B cell (primary cell): ENCODE measurements at places on chromosomes 5 and 9.
A peak's percentile ranks its signal among the peaks of the same experiment; 100 is the strongest.

- H3K27me3 ChIP-seq = peaks cover 36% of the 10 kb centered on the region
- no peaks in the 10 kb centered on the region for H3K36me3 ChIP-seq
- H3K27ac ChIP-seq = no peak overlapping the region
- no peak overlapping the region for H3K4me3 ChIP-seq
- no peak for DNase-seq
Observed at GRCh38 chr9:121696930-121697329, 45.5 kb downstream of the DAB2IP start.

DNA sequence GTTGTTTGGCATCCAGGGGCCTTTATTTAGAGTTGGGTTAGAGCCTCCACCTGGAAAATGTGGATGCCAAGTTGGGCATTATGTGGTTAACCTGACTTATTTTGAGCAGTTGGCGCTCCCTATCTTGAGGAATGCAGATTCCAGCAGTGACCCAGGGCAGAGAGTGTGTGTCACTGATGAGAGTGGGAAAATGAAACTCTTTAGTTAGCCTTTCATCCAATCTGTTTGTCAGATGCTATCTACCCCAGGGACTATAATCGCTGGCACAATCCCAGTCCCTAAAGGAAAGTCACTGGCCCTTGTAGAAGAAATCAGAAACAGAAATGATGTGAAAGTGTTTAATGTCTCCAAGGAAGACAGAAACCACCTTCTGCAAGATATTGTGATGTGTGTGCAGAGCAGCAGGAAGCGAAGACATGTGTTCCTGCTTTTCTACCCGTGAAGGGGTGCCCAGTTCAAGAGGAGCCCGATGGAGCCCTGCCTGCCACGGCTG is 10.2 kb upstream of the STING1 start:
- no peak overlapping the region for H3K27ac ChIP-seq
- peaks cover 6% of the 10 kb centered on the region for H3K4me1 ChIP-seq
- H3K36me3 ChIP-seq = no peaks in the 10 kb centered on the region
- H3K4me3 ChIP-seq = no peak overlapping the region

- no peak for DNase-seq
- no peaks in the 10 kb centered on the region for H3K4me1 ChIP-seq
- H3K27me3 ChIP-seq = no peaks in the 10 kb centered on the region
- no peak overlapping the region for H3K27ac ChIP-seq
Observed at GRCh38 chr5:90615355-90615754, 56.8 kb downstream of the ADGRV1 start.

GRCh38 chr5:66039296-66039695 is 104.8 kb upstream of the SREK1 start:
- H3K4me1 ChIP-seq = no peaks in the 10 kb centered on the region
- H3K27me3 ChIP-seq = no peaks in the 10 kb centered on the region
- H3K27ac ChIP-seq = no peak overlapping the region
- no peak for DNase-seq

- no peaks in the 10 kb centered on the region for H3K27me3 ChIP-seq
- no peak overlapping the region for H3K27ac ChIP-seq
- no peaks in the 10 kb centered on the region for H3K4me1 ChIP-seq
- H3K4me3 ChIP-seq = no peak overlapping the region
- H3K36me3 ChIP-seq = no peaks in the 10 kb centered on the region
- no peak for DNase-seq
Observed at GRCh38 chr5:125323613-125324012, 577.2 kb upstream of the ZNF608 start.

GRCh38 chr5:93054424-93055163 is 526.4 kb downstream of the NR2F1-AS1 start:
- H3K36me3 ChIP-seq = no peaks in the 10 kb centered on the region
- H3K4me3 ChIP-seq = no peak overlapping the region
- DNase-seq = no peak

- H3K27me3 ChIP-seq = no peaks in the 10 kb centered on the region
- H3K4me3 ChIP-seq = no peak overlapping the region
- H3K4me1 ChIP-seq = no peaks in the 10 kb centered on the region
- no peak overlapping the region for H3K27ac ChIP-seq
Observed at GRCh38 chr5:131495536-131496399, 139.3 kb downstream of the RAPGEF6 start.

GRCh38 chr5:33068786-33069185 is 357.7 kb downstream of the NPR3 start:
- DNase-seq = no peak
- H3K27me3 ChIP-seq = no peaks in the 10 kb centered on the region
- H3K4me1 ChIP-seq = no peaks in the 10 kb centered on the region
- H3K4me3 ChIP-seq = no peak overlapping the region
- H3K36me3 ChIP-seq = no peaks in the 10 kb centered on the region

- no peaks in the 10 kb centered on the region for H3K36me3 ChIP-seq
- H3K4me3 ChIP-seq = no peak overlapping the region
- no peak overlapping the region for H3K27ac ChIP-seq
- no peaks in the 10 kb centered on the region for H3K27me3 ChIP-seq
- no peak for DNase-seq
Observed at GRCh38 chr5:113273948-113274347, 160.8 kb downstream of the TSSK1B start.

DNA sequence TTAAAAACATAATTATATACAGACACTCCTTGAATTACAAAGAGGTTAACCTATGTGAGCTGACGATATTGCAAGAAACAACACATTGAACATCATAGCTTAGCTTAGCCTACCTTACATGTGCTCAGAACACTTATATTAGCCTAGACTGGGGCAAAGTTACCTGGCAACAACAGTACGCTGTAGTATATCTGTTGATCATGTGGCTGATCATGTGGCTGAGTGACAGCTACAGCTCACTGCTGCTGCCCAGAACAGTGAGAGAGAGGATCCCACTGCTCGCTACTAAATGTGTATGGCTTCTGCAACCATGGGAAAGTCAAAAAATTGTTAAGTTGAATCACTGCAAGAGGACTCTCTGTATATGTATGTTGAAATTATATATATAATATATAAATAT is 169.9 kb downstream of the CDH9 start:
- H3K27ac ChIP-seq = no peak overlapping the region
- H3K4me3 ChIP-seq = no peak overlapping the region
- DNase-seq = no peak
- H3K4me1 ChIP-seq = no peaks in the 10 kb centered on the region
- H3K36me3 ChIP-seq = no peaks in the 10 kb centered on the region
- no peaks in the 10 kb centered on the region for H3K27me3 ChIP-seq

DNA sequence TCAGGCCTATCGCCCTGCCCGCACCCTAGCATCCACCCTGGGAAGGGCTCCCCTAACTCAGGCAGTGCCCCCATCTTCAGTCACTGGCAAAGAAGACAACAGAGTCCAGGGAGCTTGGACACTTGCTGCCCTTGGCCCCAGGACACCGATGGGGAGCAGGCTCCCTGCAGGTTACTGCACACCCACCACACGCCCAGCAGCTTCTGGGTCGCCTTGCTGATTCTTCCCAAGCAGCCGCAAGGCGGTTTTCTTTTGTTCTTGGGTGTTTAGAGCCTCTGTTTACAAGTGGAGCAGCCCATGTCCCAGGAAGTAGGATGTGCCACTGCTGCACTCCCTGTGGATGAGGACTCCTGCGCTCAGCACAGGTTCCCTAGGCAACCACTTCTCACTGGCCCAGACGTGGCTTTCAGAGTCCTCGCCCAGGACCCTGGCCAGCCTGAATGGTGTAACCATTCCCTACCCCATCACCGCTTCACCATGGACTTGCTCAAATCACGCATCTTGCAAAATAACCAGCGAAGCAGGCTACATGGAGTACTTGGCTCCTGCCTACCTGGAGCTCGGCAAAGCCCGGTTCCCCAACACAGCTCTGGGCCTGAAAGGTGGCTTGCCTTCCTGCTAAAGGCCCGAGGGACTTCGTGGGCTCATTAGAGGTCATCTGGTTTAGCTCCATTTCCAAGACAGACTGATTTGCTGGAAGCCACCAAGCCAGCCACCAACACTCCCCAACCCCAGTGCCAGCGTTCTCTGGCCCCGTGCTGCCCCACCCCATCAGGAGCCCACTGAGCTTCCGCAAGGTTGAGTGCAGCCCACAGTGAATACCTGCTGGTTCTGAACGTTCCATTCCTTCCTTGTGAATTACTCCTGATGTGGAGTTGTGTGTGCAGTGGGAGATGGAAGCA is 60.0 kb downstream of the PSMB7 start:
- H3K27me3 ChIP-seq = no peaks in the 10 kb centered on the region
- peaks cover 80% of the 10 kb centered on the region for H3K36me3 ChIP-seq
- no peak for DNase-seq
- no peak overlapping the region for H3K4me3 ChIP-seq

DNA sequence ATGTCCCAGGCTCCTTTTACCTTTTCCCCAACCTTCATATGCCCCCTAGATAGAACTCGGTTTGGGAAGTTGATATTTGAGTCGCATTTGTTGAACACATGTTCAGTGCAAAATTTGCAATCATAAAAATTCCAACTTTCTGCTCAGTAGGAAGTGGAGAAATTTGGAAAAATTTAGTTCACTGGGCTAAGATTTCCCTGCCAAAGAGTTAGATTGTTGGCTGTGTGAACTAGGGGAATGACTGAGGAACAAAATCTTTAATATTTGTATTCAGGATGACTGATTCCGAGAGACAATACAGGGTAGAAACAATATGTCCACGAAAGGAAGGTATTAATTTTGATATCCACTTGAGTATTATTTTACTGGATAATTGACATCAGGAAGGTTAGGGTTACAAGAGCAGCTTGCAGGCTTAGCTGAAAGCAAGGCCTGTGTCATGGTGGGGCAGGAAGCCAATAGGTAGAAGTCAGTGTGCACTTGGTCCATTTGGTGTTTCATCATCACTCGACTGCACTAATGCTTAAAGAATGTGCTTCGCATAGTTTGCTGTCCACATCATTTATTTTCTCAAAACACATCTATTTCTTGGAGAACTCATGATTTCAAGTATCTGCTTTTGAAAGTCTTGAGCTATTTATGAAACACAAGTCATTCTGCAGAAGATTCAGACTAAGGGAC is 59.4 kb upstream of the GNA14 start:
- DNase-seq = no peak
- H3K4me1 ChIP-seq = peaks cover 14% of the 10 kb centered on the region
- no peak overlapping the region for H3K27ac ChIP-seq
- no peak overlapping the region for H3K4me3 ChIP-seq
- H3K27me3 ChIP-seq = no peaks in the 10 kb centered on the region
- H3K36me3 ChIP-seq = no peaks in the 10 kb centered on the region

DNA sequence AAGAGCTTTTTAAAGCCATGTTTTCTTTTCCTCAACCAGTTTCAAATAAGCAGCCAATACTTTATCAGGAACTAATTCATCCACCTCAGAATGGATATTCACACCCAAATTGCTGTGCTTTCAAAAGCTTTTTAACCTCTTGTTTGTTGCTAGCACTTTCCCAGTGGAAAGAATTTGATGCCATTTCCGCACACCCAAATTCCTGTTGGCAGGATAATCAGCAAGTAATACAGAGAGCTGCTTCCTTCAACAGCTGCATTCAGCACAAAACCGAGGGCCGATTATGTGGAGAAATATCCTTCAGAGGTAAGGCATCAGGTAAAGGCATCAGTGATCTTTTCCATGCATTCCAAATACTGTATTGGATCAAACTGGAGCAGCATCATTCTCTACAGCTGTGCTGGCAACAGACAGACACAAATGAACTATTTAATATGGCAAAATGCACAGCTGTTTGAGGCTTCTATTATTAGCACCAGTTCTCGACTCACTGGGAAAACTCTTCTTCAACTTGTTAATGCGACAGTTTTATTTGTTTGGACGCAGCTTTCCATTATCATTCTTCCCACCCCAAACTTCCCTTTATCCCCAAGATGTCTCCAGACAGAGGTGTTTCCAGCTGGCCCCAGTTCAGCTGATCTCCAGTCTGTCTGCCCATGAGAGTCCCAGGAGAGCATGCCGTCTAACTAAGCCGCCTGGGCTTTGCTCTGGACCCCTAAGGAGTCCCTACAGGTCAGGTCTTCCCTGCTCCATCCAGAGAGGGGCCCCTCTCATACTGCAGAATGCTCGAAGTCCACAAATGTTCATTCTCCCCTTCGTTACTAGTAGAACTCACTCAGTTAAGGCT is 22.2 kb upstream of the MGAT1 start:
- H3K36me3 ChIP-seq = peaks cover 5% of the 10 kb centered on the region
- no peak overlapping the region for H3K27ac ChIP-seq
- DNase-seq = no peak
- H3K4me1 ChIP-seq = peaks cover 24% of the 10 kb centered on the region
- H3K4me3 ChIP-seq = no peak overlapping the region

GRCh38 chr9:131395157-131396098 is 1.5 kb downstream of the PRRC2B start:
- no peaks in the 10 kb centered on the region for H3K36me3 ChIP-seq
- peak overlapping the region; percentile 74 for H3K27ac ChIP-seq
- H3K4me3 ChIP-seq = peak overlapping the region; percentile 53

- no peak for DNase-seq
- no peak overlapping the region for H3K27ac ChIP-seq
- H3K4me1 ChIP-seq = no peaks in the 10 kb centered on the region
- no peak overlapping the region for H3K4me3 ChIP-seq
- H3K36me3 ChIP-seq = no peaks in the 10 kb centered on the region
- H3K27me3 ChIP-seq = no peaks in the 10 kb centered on the region
Observed at GRCh38 chr9:83554278-83554677, 16.1 kb upstream of the FRMD3 start.

DNA sequence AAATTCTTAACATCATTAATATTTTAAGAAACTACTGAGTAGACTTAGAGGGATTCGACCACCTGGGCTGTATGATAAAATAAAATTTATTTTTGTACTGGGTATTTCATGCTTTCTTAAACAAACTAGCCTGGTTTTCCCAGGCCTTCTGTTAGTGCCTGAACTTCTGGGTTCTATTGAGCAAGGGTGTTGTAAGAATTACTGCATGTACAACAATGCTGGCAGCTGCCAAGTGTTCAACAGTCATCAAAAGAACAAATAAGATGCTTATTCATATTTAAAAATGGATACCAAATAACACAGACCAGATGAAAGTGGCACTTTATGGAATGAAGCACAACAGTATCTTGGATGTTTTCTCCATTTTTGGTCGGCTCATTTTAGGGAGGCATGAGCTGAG is 123.2 kb upstream of the FBXL7 start:
- H3K27ac ChIP-seq = no peak overlapping the region
- no peak for DNase-seq
- no peak overlapping the region for H3K4me3 ChIP-seq

GRCh38 chr5:91219091-91219802 is 163.9 kb downstream of the ARRDC3 start:
- no peaks in the 10 kb centered on the region for H3K36me3 ChIP-seq
- H3K4me3 ChIP-seq = no peak overlapping the region
- no peaks in the 10 kb centered on the region for H3K27me3 ChIP-seq
- H3K27ac ChIP-seq = no peak overlapping the region
- DNase-seq = no peak

GRCh38 chr9:15243081-15243480 is 63.9 kb downstream of the TTC39B start:
- H3K27me3 ChIP-seq = no peaks in the 10 kb centered on the region
- no peak overlapping the region for H3K4me3 ChIP-seq
- peaks cover 12% of the 10 kb centered on the region for H3K4me1 ChIP-seq
- no peaks in the 10 kb centered on the region for H3K36me3 ChIP-seq
- DNase-seq = no peak

GRCh38 chr5:108432024-108432423 is 50.1 kb upstream of the FBXL17 start:
- no peaks in the 10 kb centered on the region for H3K4me1 ChIP-seq
- no peak overlapping the region for H3K4me3 ChIP-seq
- H3K36me3 ChIP-seq = no peaks in the 10 kb centered on the region
- DNase-seq = no peak
